ENCODE measurements at places on chromosomes 7 and 10.

DNA sequence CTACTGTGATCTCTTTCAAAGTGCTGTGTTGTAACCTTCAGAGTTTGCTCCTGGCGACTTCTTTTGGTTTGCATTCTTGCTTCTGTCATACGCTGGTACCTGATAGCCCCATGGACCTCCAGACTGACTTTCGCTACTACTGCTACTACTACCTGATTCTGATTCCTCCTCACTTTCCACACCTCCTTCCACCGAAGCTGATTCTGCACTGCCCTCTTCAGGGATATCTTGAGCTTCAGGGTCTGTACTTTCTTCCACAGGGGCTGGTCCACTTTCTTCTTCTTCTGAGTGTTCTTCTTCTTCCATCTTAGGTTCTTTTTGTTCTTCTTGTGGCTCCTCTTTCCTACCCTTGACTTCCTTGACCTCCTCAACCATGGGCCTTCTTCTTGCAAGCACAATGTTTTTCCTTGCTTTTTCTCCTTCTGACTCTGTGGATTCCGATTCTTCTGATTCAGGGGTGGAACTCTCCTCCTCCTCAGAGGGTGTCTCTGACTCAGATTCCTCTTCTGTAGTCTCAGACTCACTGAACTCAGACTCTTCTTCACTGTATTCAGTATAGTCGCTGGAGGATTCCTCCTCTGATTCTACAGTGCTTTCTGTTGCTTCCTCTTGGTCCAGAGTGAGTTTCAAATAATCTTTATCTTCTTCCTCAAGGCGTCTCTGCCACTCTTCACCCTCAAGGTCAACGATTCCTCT, 992.2 kb downstream of the PCDH15 start:
- DNase-seq, result no peak

- DNase-seq, result no peak
These were observed 20.1 kb downstream of the CACNA2D1 start for GRCh38 chr7:82423446-82423845.

DNA sequence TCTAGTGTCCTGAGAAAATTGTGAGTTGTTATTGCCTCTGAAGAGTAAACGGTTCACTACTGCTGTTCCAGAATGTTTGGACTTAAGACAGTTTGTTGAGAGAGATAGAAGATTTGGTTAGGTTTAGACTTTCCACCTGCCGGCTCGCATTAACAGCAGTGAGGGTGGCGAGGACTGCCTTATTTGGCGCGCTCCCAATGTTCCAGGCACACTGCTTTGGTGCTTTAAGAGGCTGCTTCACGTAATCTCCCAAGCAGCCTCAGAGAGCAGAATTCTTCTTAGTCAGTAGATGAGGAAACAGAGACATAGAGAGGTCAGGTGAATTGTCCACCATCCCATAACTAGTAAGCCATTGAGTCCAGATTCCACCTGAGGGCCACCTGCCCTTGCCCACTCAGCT, 41.1 kb downstream of the GLRX3 start:
- no peak for DNase-seq

DNA sequence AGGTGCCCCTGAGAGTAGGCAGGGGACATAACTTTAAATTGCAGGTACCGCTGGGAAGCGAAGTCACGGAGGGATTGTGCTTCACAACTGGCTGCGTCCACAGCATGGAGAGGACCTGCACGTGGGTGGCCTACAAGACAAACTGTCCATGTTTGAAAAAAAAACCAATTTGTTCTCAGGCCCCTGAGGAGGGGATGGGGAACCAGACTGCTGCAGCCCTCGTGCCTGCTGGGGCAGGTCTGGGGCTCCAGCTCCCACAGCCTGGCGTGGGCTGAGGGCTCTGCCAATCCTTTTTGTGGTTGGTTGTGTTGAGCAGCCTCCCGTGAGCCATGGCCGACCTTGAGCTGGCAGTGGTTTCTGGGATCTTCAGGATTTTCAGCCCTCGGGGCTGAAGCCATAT, 9.7 kb downstream of the SFRP5 start:
- DNase-seq, result no peak

DNA sequence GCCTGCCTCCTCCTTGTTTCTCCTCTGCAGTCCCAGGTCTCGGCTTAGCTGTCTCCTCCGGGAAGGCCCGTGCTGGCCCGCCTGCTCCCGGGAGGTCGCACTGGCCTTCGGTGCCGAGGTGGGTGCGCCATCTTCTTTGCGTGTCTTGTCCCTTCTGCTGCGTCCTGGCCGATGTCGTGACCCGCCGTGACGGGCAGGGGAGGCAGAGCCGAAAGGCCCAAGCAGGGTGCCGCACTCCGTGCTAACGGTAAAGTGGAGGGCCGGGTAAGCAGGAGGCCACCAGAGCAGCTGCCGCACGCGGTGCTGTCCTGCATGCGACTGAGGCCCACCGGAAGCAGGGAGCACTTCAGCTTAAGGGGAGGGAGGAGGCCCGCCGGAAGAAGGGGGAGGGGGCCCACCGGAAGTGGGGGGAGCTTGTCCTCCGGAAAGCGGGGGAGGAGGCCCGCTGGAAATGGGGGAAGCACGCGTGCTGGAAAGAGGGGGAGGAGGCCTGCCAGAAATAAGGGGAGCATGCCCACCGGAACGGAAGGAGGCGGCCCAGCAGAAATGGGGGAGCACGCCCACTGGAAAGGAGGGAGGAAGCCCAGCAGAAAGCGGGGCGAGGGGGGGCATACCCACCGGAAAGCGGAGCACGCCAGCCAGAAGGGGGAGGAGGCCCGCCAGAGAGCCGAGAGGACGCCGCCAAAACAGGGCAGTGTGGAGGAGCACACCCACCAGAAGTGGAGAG, 71.4 kb downstream of the PROSER2 start:
- DNase-seq, result no peak

- peak; percentile 55 for DNase-seq
These were observed 43.1 kb upstream of the SEMA3A start for GRCh38 chr7:84237533-84238173.

DNA sequence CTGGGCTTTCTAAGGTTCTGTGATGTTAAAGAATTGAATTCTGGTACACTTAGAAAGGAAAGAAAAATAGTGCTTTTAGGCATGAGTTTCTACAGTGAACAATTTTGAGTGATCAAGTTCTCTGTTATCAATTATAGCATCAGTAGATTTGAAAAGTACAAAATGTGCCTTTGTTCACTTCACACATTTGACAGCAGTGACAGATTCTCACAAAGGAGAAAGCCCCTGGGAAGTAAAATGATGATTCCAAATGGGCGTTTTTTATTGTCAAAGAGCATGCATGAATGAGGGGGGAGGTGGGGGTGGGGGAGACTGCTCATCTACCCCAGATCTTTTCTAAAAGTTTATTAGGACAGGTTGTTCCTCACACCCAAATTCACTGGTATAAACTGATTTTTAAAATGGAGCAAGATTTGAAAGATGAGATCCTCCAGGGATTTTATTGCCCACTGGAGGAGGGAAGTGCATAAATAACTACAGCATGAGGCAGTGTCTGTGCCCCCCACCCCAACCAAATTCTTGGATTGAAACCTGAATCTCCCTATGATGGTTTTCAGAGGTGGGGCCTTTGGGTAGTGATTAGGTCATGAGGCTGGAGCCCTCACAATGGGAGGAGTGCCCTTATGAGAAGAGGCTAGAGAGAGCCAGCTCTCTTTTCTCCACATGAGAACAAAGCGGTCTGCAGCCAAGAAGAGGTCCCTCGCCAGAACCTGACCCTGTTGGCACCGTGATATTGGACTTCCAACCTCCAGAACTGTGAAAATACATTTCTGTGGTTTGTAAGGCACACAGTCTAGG, 79.5 kb downstream of the AOAH start:
- no peak for DNase-seq

DNA sequence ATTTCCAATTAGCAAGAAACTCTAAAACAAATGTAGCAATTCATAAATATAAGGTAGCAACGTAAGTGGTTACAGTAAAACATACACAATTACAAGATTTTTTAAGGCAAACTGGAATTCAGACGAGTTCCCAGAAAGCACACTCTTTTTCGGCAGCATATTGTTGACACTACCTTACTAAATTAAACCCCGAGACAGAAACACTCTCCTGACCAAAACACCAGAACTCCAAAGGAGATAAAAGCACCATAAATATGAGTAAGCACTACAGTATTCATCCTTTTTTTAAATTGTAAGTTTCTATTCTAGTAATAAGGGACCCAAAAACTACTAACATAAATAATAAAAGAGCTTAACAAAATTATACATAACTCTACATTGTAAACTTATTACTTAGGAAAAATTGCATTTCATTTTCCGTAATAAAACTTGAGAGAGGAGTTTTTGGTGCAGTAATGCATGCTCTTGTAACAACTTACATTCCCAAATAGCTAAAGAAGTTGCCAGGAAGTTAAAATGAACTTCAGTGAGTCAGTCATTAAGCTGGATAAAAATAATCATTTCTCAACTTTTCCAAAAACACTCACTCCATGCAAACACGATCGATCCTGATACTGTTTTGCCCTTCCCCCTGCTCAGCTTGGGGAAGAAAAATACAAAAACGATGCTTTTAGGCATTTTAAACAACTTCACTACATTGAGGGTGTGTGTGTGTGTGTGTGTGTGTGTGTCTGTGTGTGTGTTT, 2.0 kb downstream of the PIP4K2A start:
- DNase-seq, result peak; percentile 39

- no peak for DNase-seq
These were observed 217.9 kb downstream of the ARHGAP21 start for GRCh38 chr10:24505759-24506158.

- DNase-seq, result no peak
These were observed 101.5 kb upstream of the TAS2R16 start for GRCh38 chr7:123096976-123097375.

DNA sequence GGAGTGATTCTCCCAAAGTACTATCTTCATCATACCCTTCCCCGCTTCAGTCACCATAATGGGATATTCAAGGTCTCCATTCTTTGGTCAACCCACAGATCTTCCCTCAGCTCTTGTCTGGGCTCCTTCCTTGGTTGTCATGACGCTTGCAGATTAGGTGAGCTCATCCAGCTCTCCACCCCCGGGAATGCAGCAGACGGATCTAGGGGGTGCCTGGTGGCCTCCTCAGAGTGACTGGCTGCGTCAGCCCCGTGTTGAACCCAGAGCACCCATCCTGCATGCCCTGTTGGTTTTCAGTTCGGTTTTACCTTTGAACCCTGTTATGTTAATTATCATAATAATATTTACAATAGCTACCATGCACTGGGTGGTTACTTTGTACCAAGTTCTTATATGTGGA, 6.4 kb downstream of the NEURL1 start:
- DNase-seq, result no peak

- no peak for DNase-seq
These were observed 179.5 kb upstream of the PLXNA4 start for GRCh38 chr7:132755538-132756483.

- no peak for DNase-seq
These were observed 117.5 kb upstream of the HGF start for GRCh38 chr7:81887098-81888090.

GRCh38 chr10:123991611-123992570, 100.3 kb upstream of the CPXM2 start:
- DNase-seq, result no peak

DNA sequence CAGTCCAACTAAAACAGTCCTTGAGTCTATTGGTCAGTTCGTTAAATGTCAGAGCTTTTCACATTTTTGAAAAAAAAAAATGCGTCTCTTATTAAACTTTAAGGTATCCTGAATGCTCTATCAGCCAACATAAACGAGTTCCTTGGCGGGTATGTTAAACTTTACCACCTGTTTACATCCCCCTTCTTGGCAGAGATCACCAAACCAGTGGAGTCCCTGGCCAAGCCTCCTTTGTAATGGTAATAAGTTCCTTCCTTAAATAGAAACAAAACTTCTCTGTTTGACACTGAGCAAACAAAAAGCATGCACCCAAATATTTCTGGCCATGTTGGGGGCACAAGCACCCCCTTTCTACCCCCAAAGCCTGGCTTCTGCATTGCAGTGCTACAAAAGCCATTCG, 3.2 kb downstream of the TRIL start:
- DNase-seq, result no peak

GRCh38 chr7:158097453-158098124, 490.0 kb downstream of the PTPRN2 start:
- no peak for DNase-seq

GRCh38 chr7:29892231-29892630, 85.9 kb downstream of the WIPF3 start:
- DNase-seq, result no peak

- no peak for DNase-seq
These were observed 83.4 kb downstream of the TMEM178B start for GRCh38 chr7:141157138-141157765.

- DNase-seq, result no peak
These were observed 512.9 kb downstream of the GFRA1 start for GRCh38 chr10:115760131-115760530.

DNA sequence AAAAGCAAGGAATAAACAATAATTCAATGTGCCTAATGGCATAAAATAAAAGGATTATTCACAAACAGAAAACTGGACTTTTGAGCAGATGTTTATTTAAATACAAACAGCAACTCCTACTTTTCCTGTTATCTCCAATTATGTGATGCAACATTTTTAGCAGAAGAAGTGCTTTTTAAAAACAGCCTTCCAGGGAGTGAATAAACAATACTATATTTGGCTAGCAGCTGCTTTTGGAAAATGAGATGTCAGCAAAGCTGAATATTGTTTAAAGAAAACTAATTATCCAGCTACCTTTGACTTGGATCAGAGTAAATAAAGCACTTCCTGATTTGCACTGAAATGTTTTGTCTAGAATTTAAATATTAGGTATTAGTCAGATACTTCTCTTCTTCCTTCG, 23.2 kb downstream of the CDK1 start:
- DNase-seq, result no peak

- no peak for DNase-seq
These were observed 62.0 kb upstream of the NRBF2 start for GRCh38 chr10:63071145-63071544.

- DNase-seq, result no peak
These were observed 87.7 kb downstream of the PIK3CG start for GRCh38 chr7:106952658-106953231.

- DNase-seq, result no peak
These were observed 52.7 kb downstream of the SRPK2 start for GRCh38 chr7:105336009-105336408.

GRCh38 chr7:53744403-53744760, 708.9 kb downstream of the POM121L12 start:
- DNase-seq, result no peak

DNA sequence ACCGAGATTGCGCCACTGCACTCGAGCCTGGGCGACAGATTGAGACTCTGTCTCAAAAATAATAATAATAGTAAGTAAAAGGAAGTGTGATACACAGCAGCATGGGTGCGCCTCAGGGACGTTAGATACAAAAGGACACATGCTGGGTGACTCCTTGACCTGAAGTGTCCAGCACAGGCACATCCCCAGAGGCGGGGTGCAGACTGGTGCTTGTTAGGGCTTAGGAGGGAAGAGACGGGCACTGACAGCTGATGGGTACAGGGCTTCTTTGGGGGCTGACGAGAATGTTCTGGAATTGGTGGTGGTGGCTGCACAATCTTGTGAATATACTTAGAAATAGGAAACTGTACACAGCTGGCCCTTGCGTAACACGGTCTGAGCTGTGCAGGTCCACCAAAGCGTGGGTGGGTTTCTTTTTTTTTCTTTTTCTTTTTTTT, 61.8 kb upstream of the DNAJB6 start:
- DNase-seq, result no peak

Measured in GM04503 (cell line).